ENCODE measurements at places on chromosomes 3 and 15.

- DNase-seq: no peak
These were observed 120.6 kb upstream of the EPHA3 start for GRCh38 chr3:88986834-88987233.

DNA sequence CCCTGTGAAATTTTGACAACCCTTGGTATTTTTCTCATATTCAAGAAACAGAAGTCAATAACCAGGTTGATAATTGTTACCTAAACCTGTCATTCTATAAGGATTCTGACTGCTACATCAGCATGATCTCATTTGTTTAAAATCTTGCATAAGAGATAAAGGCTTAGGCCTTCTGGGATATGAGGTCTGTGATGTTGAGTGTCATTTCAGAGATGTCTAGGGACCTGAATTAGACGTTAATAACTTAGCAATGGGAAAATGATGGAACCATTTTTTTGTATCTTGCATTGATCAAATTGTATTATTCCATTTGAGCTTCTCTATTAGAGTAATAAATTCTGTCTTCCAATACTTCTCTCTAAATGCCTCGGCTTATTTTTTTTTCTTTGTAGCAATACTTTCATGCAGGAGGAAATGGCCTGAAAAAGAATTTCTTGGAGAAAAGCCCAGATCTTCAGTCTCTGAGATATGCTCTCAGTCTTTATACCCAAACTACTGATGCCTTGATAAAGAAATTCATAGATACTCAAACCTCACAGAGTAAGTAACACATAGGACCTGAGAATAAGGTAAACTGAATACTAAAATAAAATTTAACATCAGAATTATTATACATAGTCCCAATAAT, 589.3 kb downstream of the UNC13C start:
- no peak for DNase-seq

DNA sequence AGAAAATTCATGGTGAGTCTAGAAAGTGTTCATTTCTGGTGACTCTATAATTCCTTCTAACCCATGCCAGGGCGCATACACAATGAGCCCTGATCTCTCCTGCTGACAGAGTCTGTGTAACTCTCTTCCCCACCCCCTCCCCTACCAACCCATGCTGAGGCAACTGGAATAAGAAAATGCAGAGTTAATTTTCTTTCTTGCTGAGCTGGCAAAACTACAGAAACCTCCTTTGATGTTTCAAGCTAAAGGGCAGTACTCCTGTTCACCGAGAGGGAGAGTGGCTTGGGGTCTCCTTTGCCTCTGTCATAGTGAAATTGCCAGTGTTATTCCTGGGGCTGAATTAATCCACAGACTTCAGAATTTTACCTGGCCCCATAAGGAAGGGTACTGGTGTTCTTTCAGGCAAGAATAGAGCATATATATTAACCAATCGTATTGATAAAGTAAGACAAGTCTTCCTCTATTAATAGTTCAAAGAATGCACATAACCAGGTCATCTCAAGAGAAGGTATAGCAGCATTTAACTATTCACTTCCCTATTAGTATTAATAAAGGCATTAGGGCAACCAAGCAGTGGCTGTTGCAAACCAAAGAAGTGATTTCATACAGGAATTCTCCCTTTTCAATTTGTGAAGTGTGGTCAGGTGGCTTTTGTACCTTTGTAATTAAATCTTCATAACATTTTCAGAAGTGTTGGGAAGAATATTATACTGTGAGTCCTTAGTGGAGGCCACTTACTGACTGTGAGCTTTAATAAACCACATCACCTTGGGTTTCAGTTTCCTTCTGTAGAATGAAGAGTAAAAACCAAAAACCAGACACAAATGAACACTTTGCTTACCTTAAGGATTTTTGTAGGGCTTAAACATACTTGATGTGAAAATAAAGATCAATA, 4.1 kb downstream of the GAP43 start:
- no peak for DNase-seq

DNA sequence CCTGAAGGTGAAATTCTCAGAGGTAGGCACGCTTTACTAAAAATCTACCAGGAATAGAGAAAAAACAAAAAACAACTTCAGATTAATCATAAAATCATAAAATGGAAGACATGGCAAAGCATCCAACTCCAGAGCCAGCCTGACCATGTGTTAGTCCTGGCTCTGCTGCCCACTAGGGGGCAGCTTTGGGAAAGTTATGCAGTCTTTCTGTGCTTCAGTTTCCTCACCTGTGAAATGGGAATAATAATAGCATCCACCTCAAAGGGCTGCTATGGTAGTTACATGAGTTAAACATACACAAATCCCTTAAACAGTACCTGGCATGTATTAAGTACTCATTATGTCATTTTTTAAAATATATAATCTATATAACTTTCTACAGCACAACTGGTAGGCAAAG, 52.3 kb downstream of the WNT5A start:
- no peak for DNase-seq

DNA sequence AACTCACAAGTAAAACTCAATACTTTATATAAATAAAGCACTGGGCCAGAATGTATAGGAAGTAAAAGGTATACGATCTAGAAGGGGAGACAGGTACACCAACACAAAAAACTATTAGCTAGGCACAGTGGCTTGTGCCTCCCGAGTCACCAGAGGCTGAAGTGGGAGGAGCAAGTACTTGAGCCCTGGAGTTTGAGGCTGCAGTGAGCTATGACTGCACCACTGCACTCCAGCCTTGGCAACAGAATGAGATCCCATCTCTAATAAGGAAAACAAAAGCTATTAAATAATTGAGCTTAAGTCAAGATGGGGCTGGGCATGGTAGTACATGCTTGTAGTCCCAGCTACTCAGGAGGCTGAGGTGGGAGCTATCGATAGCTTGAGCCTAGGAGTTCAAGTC, 17.0 kb downstream of the PIK3CB start:
- no peak for DNase-seq

DNA sequence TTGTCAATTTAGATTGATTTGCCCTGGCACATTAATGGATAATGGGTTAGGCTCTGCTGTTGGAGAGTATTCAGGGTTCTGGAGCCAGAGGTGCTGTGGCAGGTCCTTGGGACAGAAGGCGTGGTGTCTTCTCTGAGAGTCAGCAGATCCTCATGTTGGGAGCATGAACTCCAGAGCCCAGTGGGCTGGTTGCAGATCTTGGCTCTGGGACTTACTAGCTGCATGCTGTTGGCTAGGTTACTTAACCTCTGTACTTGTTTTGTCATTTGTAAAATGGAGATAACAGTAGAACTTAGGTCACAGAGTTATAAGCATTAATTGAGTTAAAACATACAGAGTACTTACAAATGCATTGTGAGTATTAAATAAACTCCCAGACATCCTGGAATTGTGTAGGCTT, 77.6 kb downstream of the CCK start:
- no peak for DNase-seq

GRCh38 chr3:171847133-171847532, 4.0 kb downstream of the TMEM212 start:
- DNase-seq: no peak

DNA sequence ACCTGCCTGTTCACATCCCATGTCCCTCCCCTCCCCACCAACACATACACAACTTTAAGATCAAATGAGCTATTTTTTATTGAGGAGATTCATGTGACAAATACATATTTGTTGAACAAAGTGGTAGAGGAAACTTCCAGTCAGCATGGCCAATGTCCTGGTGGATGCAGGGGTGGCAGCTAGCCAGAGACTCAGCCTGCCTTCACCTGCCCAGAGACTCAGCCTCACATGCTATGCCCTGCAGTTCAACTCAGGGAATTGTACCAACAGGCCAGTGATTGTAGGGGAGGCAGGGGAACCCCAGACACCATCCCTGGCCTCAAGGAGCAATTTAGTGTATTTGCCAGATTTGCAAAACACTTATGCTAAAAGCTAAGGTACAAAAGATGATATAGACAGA, 136.6 kb downstream of the OPA1 start:
- no peak for DNase-seq

DNA sequence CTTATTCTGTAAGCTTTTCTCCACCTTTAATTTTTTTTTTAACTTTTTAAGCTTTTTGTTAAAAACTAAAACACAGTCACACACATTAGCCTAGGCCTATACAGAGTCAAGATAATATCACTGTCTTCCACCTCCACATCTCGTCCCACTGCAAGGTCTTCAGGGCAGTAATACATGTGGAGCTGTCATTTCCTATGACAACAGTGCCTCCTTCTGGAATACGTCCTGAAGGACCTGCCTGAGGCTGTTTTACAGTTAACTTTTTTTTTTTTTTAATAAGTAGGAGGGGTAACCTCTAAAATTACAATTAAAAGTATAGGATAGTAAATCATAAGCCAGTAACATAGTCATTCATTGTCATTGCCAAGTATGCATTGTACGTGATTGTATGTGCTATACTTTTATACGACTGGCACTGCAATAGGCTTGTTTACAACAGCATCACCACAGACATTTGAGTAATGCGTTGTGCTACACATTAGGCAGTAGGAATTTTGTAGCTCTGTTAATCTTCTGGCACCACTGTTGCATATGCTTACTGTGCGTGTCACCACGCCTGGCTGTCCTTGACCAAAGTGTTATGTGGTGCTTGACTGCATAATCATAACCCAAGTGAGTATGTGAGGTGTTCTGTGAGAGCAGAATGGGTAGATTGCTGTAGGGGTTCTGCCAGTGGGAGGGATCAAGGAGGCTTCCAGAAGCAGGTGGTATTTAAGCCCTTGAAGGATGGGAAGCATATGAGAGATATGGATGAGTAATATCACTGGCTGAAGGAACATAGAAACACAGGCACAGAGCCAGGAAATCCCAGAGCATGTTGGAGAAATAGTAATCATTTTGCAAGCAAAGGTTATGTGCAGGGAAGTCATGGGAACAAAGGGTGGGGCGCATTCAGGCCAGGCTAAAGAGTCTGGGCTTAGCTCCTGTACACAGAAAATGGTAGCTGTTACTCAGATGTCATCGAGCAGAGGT, 18.3 kb downstream of the FBXO22 start:
- DNase-seq: peak; percentile 13

DNA sequence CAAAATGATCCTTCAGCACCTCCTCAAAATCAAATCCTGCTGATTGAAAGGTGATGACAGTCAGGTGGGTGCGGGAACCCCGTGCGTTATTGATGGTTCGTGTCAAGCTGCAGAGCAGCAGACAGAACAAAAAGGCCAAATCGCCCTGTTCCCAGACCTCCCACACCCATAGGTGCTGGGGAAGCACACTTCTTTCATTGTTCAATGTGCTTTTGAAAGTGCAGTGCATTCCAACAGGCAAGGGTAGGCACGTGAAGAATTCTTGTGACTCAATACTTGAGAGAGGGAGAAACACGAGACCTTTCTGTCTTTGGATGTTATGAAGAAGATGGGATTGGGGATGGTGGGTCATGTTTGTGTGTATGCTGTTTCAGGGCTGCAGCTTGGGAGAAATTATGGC, 514.0 kb downstream of the MCTP2 start:
- no peak for DNase-seq

All from CD4-positive, alpha-beta T cell treated with Interleukin-4 for 1 hour (primary cell).